ENCODE measurements at places on chromosomes 5 and 9.

GRCh38 chr9:129442803-129443511, 177.9 kb downstream of the C9orf50 start:
- DNase-seq, result no peak

DNA sequence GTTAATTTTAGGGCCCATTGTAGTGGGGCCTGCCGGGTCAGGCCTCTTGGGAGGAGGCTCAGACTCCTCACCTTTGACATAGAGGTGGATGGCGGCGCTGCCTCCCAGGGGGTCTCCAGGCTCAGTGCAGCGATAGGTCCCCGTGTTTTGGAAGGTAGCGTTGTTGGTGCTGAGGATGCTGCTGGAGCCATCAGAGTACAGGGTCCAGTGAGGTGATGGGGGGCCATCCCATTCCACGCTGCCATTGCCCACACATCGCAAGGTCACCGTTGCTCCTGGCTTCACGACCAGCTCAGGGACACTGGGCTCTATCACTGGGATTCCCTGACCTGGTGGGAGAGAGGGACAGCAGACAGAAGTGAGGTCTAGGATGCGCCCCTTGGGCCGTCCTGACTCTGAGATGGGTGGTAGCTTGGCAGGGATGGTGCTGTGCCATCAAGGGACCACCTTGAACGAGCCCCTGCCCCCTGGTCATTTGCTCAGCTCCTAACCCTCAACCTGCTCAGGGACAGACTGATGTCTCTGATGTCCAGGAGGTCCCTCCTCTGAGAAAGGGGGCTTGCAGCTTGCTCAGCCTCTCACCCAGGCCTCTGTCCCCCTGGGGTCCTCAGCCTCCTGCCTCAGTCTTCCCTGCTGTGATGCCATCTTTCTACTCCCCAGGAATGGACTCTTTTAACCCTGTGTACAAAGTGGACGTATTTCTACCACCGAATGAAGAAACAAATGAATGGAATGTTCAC, 5.5 kb downstream of the CSF1R start:
- no peak for DNase-seq

DNA sequence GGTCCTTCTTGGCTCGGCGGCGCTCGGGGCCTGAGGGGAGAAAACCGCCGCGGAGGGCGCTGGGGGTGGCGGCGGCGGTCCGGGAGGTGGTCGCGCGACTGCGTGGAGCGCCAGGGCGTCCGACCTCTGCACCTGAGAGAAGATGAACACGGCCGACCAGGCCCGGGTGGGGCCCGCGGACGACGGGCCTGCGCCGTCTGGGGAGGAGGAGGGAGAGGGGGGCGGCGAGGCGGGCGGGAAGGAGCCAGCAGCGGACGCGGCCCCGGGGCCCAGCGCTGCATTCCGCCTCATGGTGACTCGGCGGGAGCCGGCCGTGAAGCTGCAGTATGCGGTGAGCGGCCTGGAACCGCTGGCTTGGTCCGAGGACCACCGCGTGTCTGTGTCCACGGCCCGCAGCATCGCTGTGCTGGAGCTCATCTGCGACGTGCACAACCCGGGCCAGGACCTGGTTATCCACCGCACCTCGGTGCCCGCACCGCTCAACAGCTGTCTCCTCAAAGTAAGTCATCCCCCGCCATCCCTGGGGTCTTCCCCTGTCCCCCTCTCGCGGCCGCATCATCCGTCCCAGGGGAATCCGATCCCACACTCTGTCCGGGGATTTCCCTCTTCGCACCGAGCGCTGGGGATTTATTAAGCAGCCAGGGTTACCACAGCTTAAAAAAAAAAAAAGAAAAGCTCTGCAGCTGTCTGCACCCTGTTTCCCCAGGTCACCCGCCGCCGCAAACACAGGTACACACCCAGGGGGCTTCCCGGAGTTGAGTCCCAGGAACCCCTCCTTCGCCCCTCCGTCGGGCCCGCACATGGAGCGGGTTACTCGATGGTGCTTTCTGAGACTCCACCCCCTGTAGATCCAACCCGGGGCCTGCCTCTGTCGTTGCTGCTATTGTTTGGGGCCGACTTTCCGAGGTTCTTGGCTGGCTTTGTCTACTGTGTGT, at the start of gene GTF3C4:
TSS of gene GTF3C4 (plus strand) at position 8 of the 935 bp plus-strand sequence. CDS start at position 143, 135 bp downstream.
- peak; percentile 50 for DNase-seq

DNA sequence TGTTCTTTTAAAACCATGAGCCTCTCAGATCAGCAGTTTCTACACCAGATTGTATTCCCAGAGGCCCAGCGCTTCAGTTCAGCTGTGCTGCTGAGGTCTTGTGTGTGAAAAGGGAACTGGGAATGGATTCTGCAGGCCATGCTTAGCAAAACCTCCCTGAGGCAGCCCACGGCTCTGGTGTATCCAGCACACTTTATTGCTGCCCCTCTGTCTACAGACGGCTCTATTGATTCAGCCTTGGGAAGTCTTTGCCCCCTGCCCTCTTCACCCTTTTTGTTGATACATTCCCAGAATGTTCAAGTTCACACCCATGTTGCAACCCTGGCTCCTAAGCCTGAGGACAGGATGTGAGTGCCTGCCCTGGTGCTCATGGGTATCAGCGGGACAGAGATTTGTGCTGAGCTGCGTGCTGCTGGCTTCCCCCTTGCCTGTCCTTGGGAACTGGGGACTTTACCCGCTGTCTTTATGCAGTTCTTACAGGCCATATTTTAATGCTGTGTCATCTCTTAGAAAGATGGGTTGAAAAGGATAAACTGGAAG, 37.3 kb downstream of the ARHGAP26 start:
- no peak for DNase-seq

- DNase-seq, result no peak
Observed at GRCh38 chr5:60583616-60584015, 116.3 kb downstream of the DEPDC1B start.

DNA sequence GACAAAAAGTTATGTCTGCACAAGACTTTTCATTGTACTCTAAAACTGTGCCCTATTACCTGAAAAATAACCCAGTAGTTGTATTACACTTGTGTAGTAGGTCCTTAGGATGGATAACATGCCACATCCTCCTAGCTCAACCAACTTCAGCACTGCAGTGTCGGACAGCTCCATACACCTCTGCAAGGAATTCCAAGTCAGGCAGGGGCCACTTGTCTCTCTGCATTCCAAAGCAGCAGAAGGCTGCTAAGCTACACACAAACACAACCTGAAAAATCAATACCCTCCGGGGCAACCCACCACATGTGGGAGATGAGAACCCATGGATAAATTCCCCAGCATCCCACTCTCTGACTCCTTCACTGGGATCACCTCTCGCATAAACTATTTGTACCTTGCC, 50.2 kb downstream of the MED10 start:
- peak; percentile 86 for DNase-seq

GRCh38 chr9:88216126-88216995, 78.1 kb upstream of the SPATA31C2 start:
- no peak for DNase-seq

DNA sequence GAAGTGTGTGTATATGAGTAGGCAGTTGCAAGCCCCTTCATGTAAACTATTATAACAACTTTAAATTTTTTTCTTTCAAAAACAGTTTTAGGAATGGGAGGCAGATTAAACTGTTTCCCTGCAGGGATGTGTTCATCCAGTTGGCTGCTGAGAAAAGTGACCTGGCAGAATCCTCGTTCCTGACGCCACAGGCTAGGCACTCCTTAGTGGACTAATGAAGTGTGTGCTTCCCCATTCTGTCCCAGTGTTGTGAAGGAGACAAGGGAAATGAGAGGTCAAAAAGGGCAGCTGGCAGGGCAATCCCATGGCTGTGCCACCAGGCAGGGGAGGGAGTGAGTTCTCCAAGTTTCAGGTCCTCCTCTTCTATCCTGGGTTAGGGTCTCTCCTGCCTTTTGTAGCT, 59.8 kb downstream of the FOXD1 start:
- DNase-seq, result no peak

DNA sequence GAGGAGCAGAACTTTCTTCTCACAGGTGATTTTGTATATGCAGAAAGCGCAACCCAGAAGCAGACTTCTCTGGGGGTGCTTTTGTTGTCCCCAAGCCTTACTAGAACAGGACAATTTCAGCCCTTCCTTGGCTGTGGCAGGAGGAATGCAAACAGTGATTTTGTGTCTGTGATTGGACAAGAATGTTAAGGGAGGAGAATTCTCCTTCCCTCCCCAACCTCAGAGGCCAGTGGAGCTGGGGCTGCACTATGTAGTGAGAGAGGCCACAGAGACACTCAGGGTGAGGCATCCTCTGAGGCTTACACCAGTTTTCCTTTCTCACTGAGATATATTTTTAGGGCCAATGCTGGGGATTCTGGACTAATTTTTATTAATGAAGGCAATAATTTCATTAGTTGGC, 58.8 kb downstream of the ZNF366 start:
- no peak for DNase-seq

GRCh38 chr5:177494346-177495195, 2.8 kb downstream of the PDLIM7 start:
- peak; percentile 52 for DNase-seq

DNA sequence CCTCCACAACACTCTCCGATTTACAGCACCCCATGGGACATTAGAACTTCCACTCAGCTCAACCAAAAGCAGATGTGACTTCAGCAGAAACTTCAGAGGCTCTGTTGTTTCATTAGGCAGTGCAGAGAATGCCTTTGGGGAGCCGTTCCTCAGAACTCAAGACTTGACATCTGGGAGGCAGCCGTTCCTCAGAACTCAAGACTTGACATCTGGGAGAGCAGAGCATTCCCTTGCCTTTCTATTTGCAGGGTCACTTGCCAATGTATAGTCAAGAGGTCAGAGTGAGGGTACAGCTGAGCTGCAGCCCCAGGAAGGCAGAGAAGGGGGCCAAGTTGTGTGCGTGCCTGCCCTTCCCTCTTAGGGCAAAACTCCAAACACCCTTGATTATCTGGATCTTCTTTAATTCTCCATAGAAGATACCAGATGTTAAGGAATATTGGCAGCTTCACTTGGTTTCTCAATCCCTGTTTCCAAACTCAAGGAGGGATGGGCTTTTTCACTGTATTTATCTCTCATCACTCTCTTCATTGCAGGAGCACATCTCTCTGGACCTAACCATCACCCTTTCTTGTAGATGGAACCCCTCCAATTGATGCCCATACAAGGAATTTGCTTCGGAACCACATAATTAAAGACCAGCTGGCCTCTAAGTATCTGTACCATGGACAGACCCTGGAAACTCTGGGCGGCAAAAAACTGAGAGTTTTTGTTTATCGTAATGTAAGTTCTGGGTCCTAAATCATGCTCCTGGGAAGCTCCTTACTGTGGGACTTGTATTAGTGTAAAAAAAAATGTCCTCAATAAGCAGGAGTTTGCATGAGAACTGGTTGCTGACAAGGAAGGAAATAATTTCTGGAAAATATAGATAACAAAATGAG, 25.6 kb downstream of the TGFBI start:
- DNase-seq, result no peak

- DNase-seq, result no peak
Observed at GRCh38 chr5:159704160-159704559, 212.1 kb upstream of the ADRA1B start.

DNA sequence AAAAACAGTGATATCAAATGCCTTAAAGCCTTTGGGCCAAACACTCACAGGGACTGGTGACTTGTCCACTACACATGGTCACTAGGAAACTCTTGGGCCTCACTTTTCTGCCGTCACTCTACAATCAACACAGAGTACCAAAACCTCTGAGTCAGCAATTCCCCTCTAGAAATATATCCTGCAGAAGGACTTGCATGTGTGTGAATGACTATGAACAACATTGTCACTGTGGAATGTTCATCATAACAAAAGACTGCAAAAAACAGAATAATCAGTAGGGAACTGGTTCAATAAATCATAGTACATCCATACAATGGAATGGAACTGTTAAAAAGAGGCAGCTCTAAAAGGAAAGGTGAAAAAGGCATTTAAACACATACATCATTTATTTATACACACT, 44.1 kb upstream of the SMU1 start:
- no peak for DNase-seq

DNA sequence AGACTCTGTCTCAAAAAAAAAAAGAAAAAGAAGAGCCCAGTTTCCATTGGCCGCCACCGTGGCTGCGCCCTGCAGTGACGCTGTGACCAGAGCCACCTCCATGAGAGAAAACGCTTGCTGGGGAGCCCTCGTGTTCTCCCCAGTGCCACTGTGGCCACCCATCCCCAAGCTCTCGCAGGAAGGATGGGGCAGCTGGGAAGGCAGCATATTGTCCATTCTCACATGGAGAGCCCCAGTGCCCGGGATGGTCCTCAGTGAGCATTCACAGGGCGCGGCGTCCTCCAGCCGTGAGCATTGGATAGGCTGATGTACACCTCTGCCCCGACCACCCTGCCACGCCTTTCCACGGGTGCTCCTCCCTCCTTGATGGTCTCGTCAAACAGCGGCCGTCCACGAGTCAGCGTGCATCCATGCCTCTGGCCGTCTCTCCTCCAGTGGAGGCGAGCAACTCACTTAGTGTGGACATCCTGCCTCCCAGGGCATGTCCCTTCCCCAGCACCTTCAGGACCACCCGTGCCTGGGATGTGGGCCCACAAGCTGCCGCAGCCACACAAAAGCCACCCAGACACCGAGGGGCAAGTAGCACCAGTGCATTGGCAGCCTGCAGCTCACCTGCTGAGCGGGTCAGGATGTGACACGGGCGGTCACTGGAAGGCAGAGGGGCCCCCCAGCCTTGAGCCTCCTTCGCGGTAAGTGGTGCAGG, 23.4 kb upstream of the SLC6A19 start:
- DNase-seq, result no peak

DNA sequence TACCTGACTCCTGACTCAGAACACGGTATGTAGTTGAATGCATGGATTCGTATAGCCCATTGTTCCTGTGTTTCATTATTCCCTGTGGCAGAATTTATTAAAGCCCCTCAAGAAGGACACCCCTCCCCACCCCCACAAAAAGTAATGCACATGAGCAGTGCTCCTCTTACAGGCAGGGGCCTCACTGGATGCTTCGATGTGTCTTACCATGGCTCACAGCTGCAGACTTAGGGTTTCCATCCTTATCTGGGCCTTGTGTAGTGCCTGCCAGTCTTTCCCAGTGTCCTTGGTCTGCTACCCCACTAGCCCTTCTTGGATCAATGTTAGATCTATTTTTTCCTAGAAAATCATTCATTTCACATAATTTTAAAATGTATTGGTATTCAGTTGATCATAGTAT, 14.9 kb downstream of the EXOSC3 start:
- DNase-seq, result no peak

GRCh38 chr9:92726971-92727715, 37.5 kb downstream of the BICD2 start:
- peak; percentile 36 for DNase-seq

DNA sequence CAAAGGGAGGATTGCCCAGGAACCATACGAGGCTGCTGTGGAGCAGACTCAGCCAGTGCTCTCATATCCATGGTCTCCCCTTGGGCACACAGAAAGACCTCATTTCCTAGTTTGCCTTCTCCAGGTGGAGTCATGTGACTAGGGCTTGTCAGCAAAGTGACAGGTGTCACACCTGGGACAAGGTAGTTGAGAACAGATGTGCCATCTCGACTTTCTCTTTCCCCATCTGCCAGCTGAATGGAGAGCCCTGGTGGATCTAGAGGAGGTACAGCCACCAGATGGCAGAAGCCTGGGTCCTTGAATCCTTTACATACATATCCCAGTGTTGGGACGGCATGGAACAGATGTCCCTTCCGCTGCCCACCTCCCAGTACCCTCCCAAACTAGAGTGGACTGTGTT, 42.9 kb upstream of the ALDOB start:
- no peak for DNase-seq
